ENCODE measurements at places on chromosomes 11 and 22.

DNA sequence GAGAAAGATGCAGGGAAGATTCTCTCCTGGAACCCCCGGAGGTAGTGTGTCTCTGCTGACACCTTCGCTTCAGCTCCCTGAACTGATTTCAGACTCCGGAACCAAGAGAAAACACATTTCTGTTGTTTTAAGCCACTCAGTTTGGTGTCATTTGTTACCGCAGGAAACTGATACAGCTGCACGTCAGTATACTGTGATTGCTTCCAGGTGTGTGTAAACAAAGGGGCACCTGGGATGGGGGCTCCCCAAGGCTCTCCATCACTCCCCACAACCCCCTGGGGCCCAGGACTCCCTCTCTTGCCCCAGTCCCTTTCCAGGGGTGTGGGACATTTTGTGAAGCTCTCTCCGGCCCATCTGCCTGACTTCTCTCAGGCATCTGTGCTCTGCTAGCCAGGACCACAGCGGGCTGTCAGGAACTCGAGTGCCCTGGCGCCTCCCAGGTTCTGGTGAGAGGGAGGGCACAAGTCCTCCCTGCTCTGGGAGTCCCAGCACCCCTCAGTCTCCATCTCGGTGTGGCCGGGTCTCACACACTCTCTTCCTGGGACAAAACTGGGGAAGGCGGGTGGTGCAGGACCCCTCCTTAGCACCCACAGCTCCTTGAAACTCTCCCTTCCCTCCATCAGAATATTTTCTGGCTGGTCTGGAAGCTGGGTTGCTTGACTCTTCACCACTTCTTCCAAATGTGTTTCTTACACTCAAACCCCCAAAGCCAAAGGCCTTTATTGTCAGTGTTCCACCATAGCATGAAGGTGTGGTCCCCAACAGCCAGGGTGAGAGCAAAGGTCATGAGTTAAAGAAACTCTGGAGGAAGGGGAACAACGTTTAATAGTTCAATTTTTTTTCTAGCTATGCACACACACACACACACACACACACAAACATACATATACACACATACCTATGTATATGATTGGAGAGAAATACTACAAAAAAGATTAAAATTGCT lies 35.0 kb upstream of the TSKU start:
- no peak for DNase-seq

- DNase-seq, result no peak
These were observed 162.8 kb downstream of the ST3GAL4 start for GRCh38 chr11:126518071-126518971.

DNA sequence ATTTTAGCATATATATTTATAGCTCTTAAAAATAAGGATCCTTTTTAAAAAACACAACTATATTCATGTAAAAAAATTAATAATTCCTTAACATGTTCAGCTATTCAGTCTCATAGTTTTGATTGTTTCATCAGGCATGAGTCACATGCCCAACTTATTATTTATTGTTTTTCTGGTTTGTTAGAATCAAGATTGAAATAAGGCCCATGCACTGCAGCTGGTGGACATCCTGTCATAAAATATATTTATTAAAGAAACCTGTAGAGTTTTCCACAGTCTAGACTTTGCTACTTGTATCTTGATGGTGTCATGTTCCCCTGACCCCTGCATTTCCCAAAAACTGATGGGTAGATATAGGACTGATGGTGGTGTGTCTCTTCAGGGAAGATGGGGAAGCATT lies 77.4 kb downstream of the PARVA start:
- DNase-seq, result no peak

- DNase-seq, result no peak
These were observed 2.9 kb downstream of the PGR start for GRCh38 chr11:101126551-101127196.
